DMS53 (cell line): ENCODE measurements at places on chromosomes 5 and 9.

GRCh38 chr9:90053027-90053426 is 448.2 kb downstream of the GADD45G start:
- peak; percentile 51 for DNase-seq

- DNase-seq: peak; percentile 80
Measured at GRCh38 chr5:64612344-64612961, 77.8 kb upstream of the SHISAL2B start.

- DNase-seq: no peak
Measured at GRCh38 chr5:158534203-158534602, 565.5 kb downstream of the EBF1 start.

- DNase-seq: no peak
Measured at GRCh38 chr9:91240596-91241165, 121.0 kb downstream of the AUH start.

DNA sequence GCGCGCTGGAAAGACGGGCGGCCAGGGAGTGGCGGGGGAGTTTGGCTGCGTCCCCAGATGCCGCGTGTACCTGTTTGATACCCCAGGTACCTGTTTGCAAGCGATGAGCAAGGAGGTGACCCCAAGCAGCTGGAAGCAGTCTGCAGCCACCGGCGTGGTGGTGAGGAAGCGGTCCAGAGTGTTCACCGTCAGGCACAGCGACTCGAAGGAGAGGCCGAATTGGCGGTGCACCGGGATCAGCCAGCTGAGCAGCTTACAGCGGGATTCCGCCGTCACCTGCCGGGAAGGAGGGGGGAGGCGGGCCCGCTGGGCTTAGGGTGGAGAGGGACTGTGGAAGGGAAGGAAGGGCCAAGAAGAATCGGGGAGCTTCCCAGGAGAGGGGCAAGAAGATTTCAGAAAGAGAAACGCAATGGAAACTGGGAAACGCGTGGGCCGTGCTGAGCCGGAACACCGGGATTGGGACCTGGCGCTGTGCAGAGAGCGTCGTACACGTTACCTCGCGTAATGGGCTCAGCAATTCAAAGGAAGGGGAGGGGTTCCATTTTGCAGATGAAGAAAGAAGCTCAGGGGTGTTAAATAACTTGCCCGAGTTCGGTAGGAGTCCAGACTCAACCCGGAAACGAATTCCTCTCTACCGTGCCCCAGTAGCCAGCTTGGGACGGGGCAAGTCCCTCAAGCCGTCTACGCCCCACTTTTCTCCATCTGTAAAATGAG is 980 bp downstream of the CCNO start:
- DNase-seq: peak; percentile 87

- DNase-seq: peak; percentile 57
Measured at GRCh38 chr9:134130503-134131375, 5.1 kb upstream of the WDR5 start.

GRCh38 chr5:93343570-93343969 is 237.4 kb downstream of the NR2F1-AS1 start:
- DNase-seq: no peak

DNA sequence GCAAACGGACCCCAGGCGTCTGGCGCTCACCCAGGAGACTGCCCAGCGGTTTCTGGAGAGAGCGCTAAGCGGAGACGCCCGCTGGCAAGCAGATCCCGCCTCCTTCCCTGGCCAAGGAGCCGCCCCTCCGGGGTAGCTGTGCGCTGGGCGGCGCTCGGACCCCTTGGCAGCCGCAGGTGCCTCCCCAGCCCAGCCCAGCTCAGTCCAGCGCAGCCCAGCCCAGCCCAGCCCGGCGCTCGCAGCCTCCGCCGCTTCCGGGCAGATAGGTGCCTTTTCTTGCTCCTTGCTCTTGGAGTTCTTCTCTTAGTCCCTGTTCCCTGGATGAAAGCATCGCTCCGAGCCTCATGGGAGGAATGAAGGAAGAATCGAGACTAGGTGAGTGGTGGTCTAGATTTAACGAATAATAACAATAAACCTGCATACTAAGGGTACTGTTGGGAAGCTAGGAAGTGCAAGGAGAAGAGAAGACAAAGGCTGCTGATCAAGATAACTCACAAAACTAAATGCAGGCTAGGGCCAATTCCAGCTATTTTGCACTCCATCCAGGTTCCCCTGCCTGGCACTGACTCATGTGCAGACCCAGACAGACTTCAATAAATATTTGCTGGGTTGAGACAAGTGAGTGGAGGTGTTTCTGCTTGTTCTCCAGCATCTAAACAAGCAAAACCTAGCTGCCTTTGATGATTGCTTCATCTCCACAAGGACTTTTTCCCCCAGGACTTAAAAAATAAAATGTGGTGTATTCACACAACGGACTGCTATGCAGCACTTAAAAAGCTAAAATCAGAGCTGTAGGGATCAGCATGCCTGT is at the start of gene STK32A:
Gene STK32A (plus strand): TSS at position 202 of the 811 bp plus-strand sequence. CDS start 4,609 bp downstream, outside the sequence.
- peak; percentile 94 for DNase-seq

DNA sequence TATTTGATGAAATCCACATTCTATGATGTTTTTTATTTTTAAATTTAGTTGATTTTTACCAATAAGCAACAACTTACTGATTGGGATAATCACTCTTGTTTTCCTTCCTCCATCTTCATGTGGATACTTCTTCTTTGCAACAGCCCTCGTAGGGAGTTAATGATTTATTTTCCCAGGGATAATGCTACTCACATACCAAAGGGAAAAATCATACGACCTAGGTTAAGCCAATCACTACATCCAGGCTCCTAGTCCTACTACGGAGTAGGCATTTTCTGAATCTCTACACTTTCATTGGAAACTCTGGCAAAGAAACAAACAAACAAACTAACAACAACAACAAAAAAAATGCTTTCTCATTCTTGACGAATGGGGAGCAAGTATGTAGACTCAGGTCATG is 663.4 kb downstream of the PTPRD start:
- peak; percentile 33 for DNase-seq

GRCh38 chr5:16909464-16909863 is 26.6 kb downstream of the MYO10 start:
- peak; percentile 61 for DNase-seq

GRCh38 chr9:98594546-98595160 is 114.1 kb downstream of the GABBR2 start:
- DNase-seq: no peak

DNA sequence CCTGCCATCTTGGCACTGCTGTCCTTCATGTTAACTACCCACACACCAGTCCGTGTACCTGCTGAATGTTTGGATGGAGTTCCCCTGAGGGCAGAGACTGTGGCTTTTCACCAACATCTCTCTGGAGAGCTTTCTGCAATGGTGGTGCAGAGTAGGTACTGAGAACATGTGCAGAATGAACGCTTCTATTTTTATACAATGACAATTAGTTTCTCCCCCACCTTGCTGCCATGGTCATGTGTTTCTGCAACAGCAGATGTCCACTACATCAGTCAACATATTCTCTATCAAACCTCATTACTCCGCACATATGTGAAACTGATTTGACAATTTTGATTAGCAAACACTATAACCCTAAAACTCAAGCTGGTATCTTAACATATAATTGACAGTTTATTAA is 14.5 kb downstream of the PTCH1 start:
- no peak for DNase-seq

DNA sequence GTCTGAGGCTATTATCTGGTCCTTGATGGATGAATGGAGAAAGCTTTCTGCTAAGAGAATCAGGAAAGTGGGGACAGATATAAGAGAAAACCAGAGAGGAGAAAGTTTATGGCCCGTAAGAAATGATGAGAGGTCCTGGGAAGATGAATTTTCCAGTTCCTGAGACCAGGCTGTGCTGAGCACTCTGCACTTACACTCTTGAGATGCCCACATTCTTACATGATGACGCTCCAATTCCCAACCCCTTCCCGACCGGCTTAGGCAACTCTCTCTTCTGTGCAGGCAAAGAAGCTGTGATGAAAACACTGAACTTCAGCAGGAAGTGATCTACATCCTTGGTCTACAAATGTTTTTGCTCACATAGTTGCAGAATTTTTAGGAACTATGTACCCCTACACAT is 417.0 kb downstream of the ARHGEF28 start:
- DNase-seq: no peak

DNA sequence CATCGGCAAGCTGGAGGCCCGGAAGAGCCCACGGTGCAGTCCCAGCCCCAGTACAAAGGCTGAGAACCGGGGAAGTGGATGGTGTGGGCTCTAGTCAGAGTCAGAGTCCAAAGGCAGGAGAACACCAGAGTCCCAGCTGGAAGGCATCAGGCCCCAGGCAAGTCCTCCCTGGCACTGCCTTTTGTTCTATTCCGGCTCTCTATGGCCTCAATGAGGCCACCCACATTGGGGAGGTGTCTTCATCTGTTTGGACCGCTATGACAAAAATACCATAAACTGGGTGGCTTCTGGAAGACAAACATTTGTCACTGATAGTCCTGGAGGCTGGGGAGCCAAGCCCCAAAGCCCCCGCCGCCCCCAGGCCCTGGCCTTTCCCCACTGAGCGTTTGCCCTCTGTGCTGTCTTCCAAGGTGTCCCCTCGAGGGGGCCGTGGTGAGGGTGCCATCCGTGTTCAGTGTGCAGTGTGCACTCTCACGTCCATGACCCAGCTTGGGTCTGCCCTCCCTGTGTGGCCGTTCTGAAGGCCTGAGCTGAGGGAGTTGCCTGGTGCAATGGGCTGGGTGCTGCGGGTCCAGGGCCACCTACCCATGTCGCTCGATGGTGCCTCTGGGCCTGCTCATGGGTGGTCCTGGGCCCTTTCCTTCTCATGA is 99.1 kb upstream of the PPP1R26 start:
- DNase-seq: no peak

DNA sequence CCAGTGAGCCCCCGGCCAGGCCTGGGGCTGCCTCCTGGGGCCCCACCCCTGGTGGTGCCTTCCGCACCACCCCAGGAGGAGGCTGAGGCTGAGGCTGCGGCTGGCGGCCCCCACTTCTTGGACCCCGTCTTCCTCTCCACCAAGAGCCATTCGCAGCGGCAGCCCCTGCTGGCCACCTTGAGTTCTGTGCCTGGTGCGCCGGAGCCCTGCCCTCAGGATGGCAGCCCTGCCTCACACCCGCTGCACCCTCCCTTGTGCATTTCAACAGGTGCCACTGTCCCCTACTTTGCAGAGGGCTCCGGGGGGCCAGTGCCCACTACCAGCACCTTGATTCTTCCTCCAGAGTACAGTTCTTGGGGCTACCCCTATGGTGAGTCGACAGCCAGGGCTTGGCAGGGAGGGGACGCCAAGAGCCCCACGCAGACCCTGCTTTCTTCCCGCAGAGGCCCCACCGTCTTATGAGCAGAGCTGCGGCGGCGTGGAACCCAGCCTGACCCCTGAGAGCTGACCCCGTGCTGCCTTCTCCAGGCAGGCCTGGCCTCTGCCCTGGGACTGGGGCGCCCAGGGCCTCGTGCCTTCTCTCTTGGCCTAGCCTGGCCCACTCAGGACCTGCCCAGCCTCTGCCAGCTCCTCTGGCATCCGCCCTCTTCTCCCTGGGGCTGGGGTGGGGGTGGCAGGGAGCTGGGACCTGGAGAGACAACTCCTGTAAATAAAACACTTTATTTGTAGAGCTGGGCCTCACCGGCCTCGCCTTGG is 4.0 kb upstream of the EHMT1 start:
- DNase-seq: no peak

- DNase-seq: no peak
Measured at GRCh38 chr5:98923966-98924365, 4.8 kb downstream of the CHD1 start.

DNA sequence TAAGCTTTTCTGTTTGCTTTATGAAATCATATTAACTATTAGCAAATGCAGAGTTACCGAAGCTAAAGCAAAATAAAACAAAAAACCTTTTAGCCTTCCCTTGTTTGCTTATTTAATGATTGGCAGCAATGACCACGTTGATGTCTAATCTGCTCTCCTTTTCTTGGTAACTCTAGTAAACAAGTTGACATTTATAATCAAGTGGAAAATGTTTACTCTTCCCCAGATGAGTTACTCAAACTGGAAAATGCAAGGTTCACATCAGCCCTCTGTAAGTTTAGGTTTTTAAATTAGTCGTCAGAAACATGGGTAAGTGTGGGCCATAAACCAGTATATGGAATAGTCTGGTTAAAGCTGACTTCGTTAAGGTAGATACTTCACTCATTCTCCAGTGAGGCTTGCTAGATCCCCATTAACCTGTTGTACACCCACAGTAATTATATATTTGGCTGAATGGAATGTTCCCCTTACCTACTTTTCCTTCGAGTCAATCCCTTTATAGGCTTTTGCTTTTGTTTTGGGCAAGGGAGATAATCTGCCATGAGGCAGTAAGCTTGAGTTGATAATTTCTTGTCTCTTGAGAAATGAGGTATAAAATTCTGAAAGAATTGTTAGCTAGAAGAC is 100.9 kb downstream of the GDNF start:
- DNase-seq: no peak

GRCh38 chr9:92188969-92189781 is 74.0 kb upstream of the SPTLC1 start:
- DNase-seq: no peak

- no peak for DNase-seq
Measured at GRCh38 chr5:80266566-80266965, 10.7 kb upstream of the SERINC5 start.

DNA sequence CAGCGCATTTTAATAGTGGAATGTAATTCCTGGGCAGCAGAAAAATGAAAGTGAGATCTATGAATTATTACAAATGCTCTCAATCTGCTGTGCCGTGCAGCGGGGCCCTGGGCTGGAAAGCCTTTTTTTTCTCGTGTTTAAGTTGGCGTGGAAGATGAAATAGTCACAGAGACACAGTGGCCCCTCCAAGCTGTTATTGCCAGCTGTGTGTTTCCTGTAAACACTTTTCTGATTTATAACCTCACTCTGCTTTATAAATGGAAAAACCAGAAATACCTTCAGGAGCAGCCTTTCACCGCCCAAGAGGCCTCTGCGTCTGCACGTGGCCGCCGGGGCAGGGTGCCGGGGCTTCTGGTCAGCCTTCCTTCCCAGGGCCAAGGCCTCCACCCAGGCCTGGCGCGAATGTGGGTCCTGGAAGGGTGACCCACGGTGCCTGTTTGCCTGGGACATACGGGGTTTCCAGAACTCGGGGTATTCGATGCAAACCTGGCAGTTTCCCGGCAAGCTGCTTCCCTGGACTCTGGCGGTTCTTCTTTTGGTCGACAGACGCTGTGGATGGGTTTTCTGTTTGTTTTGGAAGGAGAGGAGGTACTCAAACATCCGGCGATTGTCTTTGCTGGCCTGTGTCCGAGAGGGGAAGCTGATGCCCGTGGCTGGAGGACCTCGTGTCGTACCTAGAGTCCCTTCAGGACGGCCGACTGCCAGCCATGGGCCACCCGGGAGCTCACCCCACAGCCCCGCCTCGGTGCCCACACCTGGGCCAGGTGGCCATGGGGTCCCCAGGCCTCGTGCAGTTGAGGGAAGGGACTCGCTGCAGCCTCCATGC is 256.7 kb downstream of the PARP8 start:
- peak; percentile 86 for DNase-seq

GRCh38 chr9:136693490-136694162 is 6.4 kb upstream of the AGPAT2 start:
- peak; percentile 97 for DNase-seq

- no peak for DNase-seq
Measured at GRCh38 chr9:135306699-135307098, 172.9 kb upstream of the PPP1R26 start.

GRCh38 chr9:103757062-103757461 is 337.0 kb upstream of the SMC2 start:
- DNase-seq: no peak

DNA sequence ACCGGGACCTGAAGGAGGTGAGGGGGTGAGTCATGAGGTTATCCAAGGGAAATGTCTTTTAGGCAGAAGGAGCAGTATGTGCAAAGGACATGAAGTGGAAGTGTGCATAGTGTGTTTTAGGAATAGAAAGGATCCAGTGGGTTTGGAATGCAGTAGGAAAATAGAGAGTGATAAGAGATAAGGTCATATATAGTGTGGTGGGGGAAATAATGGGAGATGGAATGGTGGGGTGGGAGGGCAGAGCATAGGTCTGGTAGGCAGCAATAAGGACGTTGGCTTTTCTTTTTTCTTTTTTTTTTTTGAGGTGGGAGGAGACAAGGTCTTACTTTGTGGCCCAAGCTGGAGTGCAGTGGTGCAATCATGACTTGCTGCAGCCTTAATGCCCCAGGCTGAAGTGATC is 17.8 kb downstream of the SNX24 start:
- DNase-seq: no peak
